ENCODE measurements at places on chromosomes 7 and 10.

DNA sequence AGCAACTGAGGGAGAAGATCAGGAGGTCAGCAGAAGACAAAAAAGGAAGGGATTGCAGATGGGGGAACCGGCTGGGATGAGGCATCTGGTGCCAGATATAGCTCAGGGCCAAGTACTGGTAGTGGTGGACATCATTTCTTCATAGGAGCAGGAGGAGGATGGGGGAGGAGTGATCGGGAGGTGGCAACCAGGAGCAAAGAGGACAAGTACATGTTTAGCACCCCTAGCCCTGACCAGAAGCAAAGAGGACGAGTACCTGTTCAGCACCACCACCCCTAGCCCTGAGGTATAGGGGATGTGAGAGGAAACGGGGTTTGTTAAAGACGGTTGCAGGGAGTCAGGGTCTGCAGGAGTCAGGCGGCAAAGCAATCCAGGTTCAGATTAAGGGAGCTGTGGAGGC lies 84.5 kb upstream of the NPS start:
- DNase-seq = no peak

DNA sequence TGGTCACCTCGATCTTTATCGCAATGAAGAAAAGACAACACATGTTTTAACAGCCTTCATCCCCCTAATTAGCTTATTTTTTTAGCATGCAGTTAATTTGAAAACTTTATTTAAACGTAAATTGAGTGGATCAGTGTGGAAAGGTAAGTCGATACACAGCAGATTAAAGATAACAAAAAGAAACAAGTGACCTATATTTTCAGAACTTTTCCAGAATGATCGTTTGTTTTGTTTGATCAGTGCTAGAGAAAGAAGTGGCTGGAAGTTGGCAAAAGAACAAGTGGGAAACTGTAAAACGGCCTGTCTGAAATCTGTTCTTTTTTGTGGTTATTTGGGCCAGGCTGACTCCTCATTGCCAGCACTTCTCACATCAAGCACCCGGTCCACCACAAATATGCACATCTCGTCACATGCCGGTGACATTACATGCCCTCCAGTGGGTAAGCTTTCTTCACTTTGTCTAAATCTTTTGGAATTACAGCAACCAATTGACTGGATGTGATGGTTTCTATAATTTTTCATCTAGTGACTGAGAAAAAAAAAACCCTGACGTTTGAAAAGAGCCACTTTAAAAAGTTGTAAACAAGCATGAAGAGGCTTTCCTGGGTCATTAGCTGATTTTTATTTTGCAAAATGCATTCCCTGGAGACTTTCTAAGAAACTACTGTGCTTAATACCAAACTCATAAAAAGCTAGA lies 33.2 kb downstream of the C7orf33 start:
- DNase-seq = no peak

GRCh38 chr7:109864230-109864629 lies 1226.7 kb upstream of the LRRN3 start:
- no peak for DNase-seq

GRCh38 chr7:141073173-141073640 lies 657 bp upstream of the TMEM178B start:
- DNase-seq = peak; percentile 16

- DNase-seq = no peak
Observed at GRCh38 chr10:43372765-43373361, 1.4 kb downstream of the FXYD4 start.

- no peak for DNase-seq
Observed at GRCh38 chr10:114188001-114188400, 8.8 kb downstream of the TDRD1 start.

- DNase-seq = no peak
Observed at GRCh38 chr10:29873941-29874484, 185.4 kb downstream of the JCAD start.

DNA sequence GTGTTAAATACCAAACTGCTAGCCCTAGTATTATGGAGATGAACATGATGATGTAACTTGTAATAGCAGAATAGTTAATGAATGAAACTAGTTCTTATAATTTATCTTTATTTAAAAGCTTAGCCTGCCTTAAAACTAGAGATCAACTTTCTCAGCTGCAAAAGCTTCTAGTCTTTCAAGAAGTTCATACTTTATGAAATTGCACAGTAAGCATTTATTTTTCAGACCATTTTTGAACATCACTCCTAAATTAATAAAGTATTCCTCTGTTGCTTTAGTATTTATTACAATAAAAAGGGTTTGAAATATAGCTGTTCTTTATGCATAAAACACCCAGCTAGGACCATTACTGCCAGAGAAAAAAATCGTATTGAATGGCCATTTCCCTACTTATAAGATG lies 33.2 kb downstream of the SIRT1 start:
- no peak for DNase-seq

- DNase-seq = no peak
Observed at GRCh38 chr10:127386606-127387327, 162.3 kb upstream of the NPS start.

GRCh38 chr7:96023387-96023786 lies 251.0 kb downstream of the DYNC1I1 start:
- DNase-seq = no peak

- no peak for DNase-seq
Observed at GRCh38 chr7:11415101-11415500, 416.9 kb downstream of the THSD7A start.

GRCh38 chr10:124741922-124742412 lies 2.2 kb downstream of the FAM53B start:
- DNase-seq = no peak

DNA sequence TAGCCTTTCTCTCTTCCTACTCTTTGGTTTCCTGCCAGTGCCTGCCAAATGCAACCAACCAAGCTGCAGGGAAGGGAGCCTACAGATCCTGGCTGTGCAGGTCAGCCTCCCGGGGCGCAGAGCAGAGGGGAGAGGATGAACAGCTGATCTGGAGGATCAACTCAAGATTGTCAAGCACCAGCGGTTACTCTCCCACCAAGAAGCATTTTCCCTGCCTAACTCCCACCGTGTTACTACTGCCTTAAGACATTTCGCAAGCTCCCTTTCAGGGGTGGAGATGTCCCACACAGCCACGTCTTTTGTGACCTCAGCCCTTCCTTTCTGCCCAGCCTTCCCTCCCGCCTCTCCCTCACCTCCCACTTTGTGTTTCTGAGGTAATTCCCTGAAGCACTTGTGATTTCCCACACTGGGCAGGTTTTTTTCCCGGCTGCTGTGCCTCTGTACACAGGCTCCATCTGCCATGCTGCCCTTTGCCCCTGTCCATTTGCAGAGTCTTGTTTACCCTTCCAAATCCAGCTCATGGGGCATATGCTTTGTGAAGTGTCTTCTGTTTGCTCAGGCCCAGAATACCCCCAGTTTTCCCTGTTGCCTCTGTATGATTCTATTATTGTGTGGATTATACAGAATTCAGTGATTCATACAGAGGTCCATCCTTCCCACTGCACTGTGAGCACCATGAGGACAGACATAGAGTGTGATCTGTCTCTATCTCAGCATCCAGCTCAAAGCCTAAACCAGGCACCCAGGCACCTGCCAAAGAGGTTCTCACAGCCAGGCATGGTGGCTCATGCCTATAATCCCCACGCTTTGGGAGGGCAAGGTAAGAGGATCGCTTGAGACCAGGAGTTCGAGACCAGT lies 40.9 kb upstream of the PAPSS2 start:
- no peak for DNase-seq

- peak; percentile 13 for DNase-seq
Observed at GRCh38 chr10:8136736-8137135, 82.2 kb downstream of the GATA3 start.

DNA sequence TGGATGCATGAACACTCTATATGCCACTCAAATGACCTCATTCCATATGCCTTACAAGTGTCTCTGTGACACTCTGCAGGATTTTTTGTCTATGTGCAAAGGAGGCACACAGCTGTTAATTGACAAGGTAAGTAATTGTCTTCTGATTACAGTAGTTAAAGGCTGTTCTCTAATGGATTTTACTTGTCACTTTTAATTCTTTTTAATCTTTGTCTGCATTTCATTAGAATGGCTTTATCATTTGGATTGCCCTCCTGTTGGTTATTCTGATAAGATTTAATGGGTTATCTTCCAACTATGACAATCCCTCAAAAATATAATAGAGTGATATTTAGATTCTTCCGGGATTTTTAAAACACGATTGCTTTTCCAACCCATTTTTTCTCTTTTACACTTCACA lies 290.0 kb upstream of the TEX47 start:
- no peak for DNase-seq

DNA sequence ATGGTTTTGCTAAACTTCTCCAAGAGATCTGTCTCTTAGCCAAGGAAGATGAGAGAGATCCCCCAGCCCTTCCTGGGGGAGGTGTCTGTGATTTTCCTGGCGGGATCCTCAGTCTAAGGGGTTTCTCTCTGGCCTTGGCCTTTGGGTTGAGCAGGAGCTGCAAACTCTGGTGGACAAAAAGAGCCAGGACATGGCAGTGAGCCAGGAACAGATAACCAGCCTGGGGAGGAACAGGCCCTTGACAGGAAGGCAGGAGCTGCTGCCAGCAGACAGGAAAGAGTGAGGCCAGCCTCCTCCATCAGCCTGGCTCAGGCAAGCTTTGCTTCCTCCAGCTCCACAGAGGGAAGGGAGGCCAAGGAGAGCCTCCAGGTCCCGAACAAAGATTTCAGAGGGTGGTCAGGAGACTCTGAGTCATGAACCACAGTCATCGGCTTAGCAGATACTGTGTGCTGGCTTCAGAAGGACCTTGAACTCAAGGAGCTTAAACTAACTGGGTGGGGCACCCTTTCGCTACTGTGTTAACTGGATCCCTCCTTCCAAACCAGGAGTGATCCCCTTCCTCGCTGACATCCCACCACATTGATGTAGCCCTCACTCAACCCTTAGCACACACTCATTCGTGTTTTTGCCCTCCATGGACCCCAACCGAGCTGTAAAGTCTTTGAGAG lies 34.7 kb downstream of the DDIT4 start:
- no peak for DNase-seq

- peak; percentile 5 for DNase-seq
Observed at GRCh38 chr7:54841772-54842697, 83.0 kb upstream of the SEC61G start.
